ENCODE measurements at places on chromosomes 7 and 10.

- no peak for DNase-seq
Observed at GRCh38 chr7:158303121-158303520, 284.5 kb downstream of the PTPRN2 start.

GRCh38 chr10:105075031-105075430 lies 433.9 kb downstream of the SORCS3 start:
- no peak for DNase-seq

DNA sequence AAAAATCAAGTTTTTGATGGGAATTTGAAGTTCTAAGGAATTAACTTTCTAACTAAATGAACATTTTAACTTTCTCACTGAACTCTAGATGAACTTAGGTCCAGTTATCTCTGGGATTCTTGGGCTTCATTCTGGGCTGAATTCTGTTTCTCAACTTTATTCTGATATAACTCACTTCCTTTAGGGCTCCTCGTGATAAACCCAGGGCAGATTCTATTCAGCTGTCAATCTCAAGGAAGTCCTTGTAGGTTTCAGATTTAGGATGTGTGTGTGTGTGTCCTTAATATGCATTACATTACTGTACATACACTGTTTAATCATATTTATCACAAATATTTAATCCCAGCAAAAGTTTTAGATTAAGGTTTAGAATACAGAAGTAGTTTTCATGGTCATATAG lies 344.3 kb downstream of the GATA3 start:
- DNase-seq: no peak

GRCh38 chr10:30176182-30176581 lies 116.8 kb upstream of the JCAD start:
- DNase-seq: no peak

DNA sequence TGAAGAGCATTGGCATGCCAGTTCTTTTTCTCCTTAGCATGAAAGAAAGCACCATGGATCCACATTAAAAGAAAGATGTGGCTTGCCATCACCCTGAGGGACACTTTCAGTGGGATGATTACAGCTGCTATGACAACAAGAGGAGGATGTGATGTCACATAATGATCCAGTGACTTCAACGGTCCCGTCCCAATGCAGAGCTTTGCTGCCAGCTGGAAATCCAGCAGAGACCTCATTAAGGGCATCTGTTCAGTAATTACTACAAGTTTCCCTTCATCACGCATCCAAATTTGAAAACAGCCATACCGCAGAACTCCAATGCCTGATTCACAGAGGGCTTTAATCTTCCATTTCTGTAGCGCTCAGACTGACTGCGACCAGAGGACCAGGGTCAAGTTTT lies 206.6 kb downstream of the LSM5 start:
- no peak for DNase-seq

- DNase-seq: no peak
Observed at GRCh38 chr7:25897261-25897782, 254.7 kb upstream of the NFE2L3 start.

DNA sequence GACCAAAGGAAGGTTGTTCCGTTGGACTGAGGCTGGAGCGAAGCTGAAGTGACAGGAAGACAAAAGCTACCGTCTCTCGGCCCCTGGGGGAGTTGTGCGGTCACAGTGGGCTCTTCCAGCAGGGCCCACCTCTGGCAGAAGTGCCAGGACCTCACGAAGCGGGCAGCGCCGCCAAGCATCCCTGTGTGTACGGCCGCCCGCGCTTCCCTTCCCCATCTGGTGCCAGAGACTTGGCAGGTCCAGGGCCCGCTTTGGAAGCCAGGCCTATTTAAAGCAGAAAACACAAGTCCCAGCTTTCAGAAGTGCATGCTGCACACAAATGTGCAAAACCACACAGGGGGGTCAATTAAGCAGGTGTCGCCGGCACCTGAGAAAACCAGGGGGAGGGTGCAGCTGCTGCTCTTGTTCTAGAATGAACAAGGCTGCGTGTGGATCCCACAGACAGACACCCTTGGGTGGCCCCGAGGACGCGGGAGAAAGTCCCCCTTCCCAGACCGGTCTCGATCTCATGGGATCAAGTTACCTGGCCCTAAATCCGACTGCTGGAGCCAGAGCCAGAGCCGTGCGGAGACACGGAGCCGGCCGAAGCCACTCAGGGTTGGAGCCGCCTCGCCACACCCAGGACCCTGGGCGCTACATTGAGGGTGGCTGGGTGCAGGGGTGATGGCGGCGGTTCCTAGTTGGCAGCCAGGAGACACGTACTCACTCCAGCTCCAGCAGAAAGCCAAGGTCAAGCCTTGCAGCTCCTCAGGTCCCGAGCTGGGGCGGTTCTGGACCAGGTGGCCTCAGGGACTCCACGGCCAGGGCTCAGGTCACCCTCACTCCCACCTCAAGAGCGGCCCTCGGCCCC lies 51.8 kb upstream of the PPP2R2D start:
- DNase-seq: no peak

GRCh38 chr7:128877756-128878120 lies 15.1 kb downstream of the ATP6V1F start:
- no peak for DNase-seq

- DNase-seq: no peak
Observed at GRCh38 chr7:142796501-142797390, 26.0 kb downstream of the PRSS2 start.

GRCh38 chr10:64762861-64763260 lies 1241.7 kb downstream of the REEP3 start:
- no peak for DNase-seq

- no peak for DNase-seq
Observed at GRCh38 chr10:73000973-73001372, 46.4 kb upstream of the PLA2G12B start.

DNA sequence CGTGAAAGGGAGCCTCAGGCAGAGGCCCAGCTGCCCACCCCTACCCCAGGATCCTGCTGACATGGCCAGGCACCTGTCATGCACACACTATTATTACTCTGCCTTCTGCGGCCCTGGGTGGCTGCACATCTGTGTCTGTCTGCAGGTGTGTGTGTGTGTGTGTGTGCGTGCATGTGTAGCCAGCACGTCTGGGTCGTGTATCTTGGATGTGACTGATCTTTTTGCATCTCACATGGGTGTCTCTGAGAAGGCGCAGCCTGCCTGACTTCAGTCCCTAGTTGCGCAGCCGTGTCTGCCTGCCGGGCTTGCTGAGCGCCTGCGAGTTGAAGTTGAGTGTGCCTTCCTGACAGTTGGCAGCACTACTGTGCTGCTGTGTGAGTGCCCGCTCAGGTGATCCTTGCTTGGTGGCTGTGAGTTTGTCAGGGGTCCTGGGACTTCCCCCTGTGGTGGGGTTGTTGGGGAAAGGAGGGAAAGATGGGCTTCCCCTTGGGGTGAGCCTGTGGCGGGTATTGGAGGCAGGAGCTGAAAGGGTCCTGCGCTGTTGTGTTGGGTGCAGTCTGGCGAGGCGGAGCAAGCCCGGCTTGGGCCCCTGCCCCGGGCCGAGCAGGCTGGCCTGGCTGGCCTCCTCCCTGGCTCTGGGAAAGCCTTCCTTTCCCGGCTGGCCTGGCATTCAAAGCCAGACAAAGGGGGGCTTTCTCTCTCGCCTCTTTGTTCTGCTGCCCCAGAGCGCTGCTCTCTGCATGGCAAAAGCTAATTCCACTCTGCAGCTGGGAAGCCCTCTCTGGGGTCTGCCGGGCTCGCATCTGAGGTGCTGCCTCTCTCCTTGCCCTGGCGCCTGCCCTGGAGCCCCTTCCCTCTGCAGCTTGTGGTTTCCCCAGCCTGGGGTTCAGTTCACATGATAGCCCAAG lies 4.9 kb downstream of the TRIM8 start:
- DNase-seq: no peak

- DNase-seq: no peak
Observed at GRCh38 chr7:108697254-108697653, 127.6 kb downstream of the DNAJB9 start.

DNA sequence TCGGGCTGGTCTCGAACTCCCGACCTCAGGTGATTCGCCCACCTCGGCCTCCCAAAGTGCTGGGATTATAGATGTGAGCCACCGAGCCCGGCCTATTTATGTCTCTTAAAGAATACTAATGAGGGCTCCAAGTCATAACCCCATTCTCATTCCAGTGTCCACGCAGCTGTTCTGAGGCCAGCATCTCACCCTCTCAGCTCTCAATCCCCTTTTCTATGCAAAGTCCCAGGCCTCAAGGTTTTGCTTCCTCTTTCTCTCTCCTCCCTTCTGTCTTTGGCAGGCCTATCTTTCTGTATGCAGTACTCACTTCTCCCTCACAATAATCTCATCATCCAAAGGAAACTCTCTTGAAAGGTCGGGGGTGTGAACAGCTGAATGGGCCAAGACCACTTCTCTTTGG lies 28.0 kb upstream of the VSIR start:
- DNase-seq: no peak

- no peak for DNase-seq
Observed at GRCh38 chr10:48690791-48691660, 6.4 kb downstream of the WDFY4 start.

DNA sequence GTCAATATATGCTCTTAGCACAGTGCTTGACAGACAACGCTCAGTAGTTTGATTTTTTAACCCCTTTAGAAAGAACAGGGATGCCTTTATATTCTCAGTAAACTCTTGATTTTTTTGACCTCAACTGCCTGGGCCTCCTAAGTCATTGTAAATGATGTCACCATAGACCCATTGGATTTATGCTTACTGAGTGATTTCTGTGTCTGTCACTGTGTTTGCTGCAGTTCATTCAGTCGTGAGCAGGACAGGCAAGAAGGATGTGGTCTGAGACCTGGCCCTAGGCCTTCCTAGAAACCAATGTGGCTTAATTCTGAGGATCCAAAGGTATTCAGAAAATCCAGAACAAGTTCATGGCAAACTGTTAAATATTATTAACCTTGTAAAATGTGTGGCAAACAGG lies 868.1 kb downstream of the XPNPEP1 start:
- DNase-seq: no peak

- DNase-seq: no peak
Observed at GRCh38 chr10:4217187-4217586, 432.2 kb upstream of the KLF6 start.

DNA sequence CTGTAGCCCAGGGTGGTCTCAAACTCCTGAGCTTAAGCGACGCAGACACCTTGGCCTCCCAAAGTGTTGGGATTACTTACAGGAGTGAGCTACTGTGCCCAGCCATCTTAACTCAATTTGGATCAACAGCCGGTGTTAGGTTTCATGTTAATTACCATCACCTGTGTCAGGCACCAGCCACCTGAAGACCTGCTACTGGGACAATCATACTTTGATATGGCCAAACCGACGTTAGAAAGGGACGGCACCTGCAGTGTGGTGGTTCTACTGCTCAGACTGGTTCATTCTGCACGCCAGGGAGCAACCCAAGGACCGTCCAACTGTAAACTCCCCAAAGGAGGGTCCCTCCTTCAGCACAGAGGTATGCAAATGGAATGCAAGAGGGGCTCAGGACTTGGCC lies 74.2 kb upstream of the CYTH3 start:
- DNase-seq: no peak

GRCh38 chr10:100037758-100038315 lies 28.1 kb upstream of the DNMBP start:
- DNase-seq: no peak

GRCh38 chr10:81179805-81180452 lies 642.2 kb downstream of the SH2D4B start:
- no peak for DNase-seq

- DNase-seq: no peak
Observed at GRCh38 chr7:42071372-42072261, 165.4 kb downstream of the GLI3 start.

GRCh38 chr10:32687116-32687515 lies 241.2 kb downstream of the CCDC7 start:
- no peak for DNase-seq

DNA sequence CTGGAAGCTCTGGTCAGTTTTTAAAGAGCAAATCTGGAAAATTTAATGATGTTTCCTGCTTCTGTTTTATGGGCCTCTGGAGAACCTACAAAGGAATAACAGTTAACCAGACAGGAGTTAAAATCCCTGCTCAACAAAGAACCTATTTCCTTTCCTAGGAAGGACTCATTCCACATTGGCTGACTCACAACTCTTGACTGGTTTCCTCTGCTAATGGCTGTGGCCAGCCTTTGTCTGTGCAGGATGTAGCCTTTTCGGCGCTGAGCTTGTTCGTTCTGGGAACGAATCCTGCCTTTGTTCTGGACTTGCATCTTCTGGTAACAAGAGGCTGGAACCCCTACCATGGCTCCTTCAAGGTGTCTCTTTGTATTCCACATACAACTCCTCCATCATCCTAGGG lies 112.8 kb upstream of the PDCD4 start:
- DNase-seq: no peak

GRCh38 chr7:105596866-105597265 lies 15.6 kb upstream of the EFCAB10 start:
- no peak for DNase-seq

- DNase-seq: no peak
Observed at GRCh38 chr10:59903871-59904270, 2.5 kb downstream of the CCDC6 start.

DNA sequence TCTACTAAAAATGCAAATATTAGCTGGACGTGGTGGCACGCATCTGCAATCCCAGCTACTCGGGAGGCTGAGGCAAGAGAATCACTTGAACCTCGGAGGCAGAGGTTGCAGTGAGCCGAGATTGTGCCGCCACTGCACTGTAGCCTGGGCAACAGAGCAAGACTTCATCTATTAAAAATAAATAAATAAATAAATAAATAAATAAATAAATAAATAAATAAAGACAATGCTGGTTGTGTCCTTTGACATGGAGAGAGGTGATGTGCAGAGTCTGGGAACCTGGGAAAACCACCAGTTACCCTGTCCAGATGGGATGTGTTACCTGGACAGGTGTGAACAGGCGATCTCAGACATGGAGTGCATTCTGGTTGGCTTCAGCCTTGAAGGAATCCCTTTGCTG lies 102.5 kb downstream of the COBL start:
- no peak for DNase-seq

GRCh38 chr10:20405761-20406160 lies 491.4 kb downstream of the NEBL start:
- DNase-seq: no peak

DNA sequence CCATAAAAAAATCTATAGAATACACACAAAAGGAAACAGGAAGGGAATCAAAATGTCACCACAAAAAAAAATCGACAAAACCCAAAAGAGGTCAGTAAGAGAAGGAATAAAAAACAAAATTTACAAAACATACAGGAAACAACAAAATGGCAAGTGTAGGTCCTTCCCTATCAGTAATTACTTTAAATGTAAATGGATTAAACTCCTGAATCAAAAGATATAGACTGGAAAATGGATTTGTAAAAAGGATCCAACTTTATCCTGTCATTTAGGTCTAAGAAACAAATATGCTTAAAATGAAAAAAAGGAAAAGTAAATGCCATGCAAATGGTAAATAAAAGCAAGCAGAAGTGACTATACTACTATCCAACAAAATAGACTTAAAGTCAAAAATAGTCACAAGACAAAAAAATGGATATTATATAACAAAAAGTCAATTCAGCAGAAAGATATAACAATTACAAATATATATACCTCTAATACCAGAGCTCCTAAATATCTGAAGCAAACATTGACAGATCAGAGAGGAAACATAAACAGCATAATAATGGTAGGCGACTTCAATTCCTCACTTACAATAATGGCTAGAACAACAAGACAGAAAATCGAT lies 2.0 kb downstream of the OR13A1 start:
- DNase-seq: no peak

- no peak for DNase-seq
Observed at GRCh38 chr7:76315364-76315763, 12.9 kb downstream of the HSPB1 start.

Data from stimulated activated CD8-positive, alpha-beta memory T cell treated with anti-CD3 and anti-CD28 coated beads, Interleukin-4, amount 100 ng/mL, for 1 hour (primary cell).